ENCODE measurements at places on chromosomes 3 and 15.

DNA sequence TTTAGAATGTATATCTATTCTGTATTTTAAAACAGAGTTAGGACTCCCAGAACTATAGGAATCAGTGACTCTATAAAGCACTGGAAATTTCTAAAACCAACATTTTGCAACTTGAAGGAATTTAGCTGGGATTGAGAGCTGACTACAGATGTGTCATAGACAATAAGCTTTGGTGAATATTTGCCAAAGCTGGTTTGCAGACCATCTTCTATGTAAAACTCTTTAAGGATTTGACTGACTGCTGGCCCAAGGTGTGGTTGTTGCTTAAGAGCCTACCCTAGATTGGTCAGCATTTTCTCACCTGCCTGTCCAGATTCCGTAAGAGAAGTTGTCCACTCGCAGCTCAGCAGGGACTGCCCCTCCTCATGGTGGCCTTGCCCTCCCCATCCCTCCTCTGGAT lies 73.2 kb upstream of the GK5 start:
- no peak for DNase-seq

DNA sequence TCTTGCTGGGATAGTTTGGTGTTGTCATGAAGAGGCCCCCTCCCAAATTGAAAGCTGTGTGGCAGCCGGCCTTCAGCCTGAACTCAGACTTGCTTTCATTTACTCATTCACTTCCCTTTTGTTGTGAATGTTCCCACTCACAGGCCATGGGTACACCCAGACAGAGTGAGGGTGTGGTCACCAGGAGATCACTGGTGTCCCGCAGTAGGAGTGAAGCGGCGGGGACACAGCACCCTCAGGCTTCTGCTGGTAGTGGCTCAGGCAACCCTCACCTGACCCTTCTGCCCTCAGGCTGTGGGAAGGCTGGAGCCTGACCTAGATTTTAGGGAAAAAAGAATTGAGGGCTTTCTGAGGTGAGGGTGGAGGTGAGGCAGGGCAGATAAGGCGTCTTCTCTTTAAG lies 244.4 kb downstream of the SOX2 start:
- DNase-seq = no peak

GRCh38 chr3:156483426-156483825 lies 71.5 kb downstream of the SSR3 start:
- peak; percentile 82 for DNase-seq

- DNase-seq = no peak
Observed at GRCh38 chr15:85611361-85611760, 183.4 kb downstream of the KLHL25 start.

- no peak for DNase-seq
Observed at GRCh38 chr3:190070622-190071347, 49.9 kb downstream of the P3H2 start.

DNA sequence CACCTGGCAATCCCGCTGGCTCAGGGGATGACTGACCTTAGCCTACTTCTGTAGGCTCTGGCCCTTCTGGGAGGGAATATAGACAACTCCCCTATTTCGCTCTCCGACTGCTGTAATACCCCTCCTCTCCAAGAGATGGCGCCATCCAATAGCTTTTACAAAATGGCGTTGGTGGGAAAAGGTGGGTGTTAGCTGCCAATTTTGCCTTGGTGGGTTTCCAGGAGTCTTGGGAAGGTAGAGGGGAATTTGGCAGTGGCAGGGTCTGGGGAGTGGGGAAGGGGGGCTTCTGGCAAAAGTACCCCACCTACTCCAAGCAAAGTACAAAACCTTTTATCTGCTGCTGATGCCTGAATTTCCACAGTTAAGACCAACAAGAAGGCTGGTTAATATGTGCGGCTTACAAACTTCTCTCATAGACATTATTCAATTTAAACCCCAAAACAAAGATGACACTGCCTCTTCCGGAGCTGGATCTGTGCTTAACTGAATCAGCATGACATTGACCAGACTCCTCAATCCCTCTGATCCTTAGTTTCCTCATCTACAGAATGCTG lies 62.1 kb downstream of the RASGRF1 start:
- DNase-seq = no peak

GRCh38 chr15:46580487-46580886 lies 945.7 kb downstream of the SQOR start:
- DNase-seq = no peak

- no peak for DNase-seq
Observed at GRCh38 chr15:89645680-89646079, 9.6 kb downstream of the KIF7 start.

GRCh38 chr3:71370467-71370866 lies 213.1 kb downstream of the FOXP1 start:
- no peak for DNase-seq

Measured in GM12864 (cell line).